ENCODE measurements at places on chromosomes 13 and 19. TPM values are rescaled to one million over a fixed set of nuclear protein-coding genes. Genes with fewer than 3 reads are reported as not detected.

The VSIG10L gene
- total RNA-seq: 1.8 TPM

DNA sequence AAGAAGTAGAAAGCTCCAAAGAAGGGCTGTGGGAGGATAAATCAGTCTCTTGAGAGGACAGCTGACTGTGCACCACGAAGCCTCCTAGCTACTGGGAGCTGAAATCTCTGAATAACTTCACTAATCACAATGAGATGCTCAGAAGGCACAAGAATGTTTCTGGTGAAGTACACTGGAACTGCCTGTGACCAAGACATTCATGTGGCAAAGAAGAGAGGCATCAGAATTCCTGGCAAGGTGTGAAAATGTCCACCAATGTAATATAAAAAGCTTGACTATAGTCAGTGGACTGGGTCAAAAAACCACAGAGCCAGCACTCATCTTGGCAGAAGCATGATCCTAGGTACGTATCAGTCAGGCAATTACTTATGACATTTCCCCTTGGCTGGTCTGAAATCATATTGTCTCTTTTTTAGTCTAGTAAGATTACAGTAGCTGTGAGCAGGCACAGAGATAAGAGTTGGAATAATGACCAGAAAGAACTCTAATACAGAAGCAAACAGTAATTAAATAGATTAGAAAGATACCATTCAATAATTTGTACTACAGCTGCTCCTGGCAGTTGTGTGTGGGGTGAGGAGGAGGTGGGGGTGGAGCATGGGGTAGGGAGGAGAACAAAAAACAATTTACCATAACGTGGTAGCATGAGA is 434.7 kb downstream of the DIAPH3 start:
- H3K4me3 ChIP-seq: no peak overlapping the region
- H3K27me3 ChIP-seq: no peaks in the 10 kb centered on the region
- H3K27ac ChIP-seq: no peak overlapping the region
- no peak for DNase-seq
- H3K36me3 ChIP-seq: no peaks in the 10 kb centered on the region

DNA sequence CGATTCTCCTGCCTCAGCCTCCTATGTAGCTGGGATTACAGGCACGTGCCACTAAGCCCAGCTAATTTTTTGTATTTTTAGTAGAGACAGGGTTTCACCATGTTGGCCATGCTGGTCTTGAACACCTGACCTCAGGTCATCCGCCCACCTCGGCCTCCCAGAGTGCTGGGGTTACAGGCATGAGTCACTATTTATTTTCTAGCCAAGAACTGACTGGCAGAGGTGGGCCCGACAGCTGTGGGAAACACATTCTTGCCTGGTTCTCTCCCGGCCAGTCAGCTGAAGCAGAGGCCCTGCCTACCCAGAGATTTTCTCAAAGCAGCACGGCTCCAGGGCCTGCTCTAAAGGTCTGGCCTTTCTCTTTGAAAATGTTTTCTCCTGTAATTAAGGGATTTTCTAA is 108.0 kb downstream of the KCTD15 start:
- no peak for DNase-seq
- H3K4me3 ChIP-seq: peak overlapping the region; percentile 65
- no peaks in the 10 kb centered on the region for H3K4me1 ChIP-seq

DNA sequence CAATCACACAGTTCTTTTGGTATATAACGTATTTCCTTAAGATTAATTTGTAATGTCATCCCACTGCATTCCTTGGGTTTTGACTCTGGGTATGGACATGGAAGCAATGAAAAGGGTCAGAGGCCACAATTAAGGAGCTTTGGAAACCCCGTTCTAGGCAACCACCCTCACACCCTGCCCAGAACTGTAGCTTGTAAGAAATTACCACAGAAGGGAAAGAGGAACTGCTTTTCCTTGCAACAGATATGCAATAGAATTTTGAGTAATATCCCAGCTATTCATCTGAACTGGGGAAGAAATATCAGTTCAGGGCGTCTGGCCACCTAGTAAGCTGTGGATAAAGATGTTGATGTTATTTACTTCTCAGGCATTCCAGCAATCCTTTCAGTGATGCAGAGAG is 985 bp upstream of the CLC start:
- H3K4me3 ChIP-seq: no peak overlapping the region
- no peaks in the 10 kb centered on the region for H3K27me3 ChIP-seq
- no peaks in the 10 kb centered on the region for H3K36me3 ChIP-seq

Data from breast epithelium (tissue), 4 donors.